ENCODE measurements at places on chromosomes 6 and 20.

DNA sequence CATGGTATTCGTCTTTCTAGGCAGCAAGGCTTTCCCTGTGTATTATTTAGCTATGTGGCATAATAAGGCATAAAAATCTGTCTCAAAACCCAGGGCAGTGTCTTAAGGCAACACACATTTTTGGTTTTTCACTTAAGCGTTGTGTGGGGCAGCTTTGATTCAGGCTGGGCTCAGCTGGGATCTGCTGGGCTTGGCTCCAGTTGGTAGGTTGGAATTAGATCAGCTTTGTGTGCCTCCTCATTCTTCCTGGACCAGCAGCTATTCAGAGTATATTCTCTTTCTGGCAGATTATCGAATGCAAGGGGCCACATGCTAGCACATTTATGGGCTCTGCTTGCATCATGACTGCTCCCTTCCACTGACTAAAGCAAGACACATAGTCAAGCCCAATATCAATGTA lies 487.9 kb downstream of the RFPL4B start:
- DNase-seq = no peak

GRCh38 chr6:5837323-5837722 lies 169.4 kb downstream of the NRN1 start:
- DNase-seq = no peak

- no peak for DNase-seq
Measured at GRCh38 chr6:5012519-5012918, 8.7 kb upstream of the RPP40 start.

GRCh38 chr6:27726619-27727023 lies 185.6 kb downstream of the OR2B2 start:
- no peak for DNase-seq

GRCh38 chr6:36596356-36596755 lies 2.2 kb downstream of the SRSF3 start:
- no peak for DNase-seq
